MG63 (cell line): ENCODE measurements at places on chromosomes 12 and 14. TPM values are rescaled to one million over a fixed set of nuclear protein-coding genes. Genes with fewer than 3 reads are reported as not detected.

ARMH4 gene
- total RNA-seq: 1.9 TPM in 1 of 2 replicates, not detected in the other

DNA sequence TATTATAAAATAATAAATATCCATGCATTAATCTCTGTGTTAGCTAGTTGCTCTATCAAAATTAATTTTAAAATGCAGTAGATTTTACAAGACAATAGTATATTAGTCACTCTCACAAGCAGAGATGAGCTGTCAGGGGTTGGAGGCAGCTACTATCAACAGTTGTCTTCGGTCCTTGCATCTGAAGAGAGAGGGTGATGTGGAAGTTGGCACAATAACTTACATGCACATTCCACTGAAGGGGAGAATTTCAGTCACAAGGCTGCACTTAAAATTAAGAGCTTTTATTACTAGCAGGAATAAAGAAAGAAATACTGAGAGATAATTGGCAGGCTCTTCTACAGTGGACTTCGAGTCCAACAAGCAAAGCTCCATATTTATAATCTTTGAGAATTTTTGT lies 166.9 kb upstream of the DCN start:
- peak; percentile 72 for DNase-seq

SDR9C7 gene
- total RNA-seq: not detected in 2 replicates

GRCh38 chr12:104788840-104789271 lies 169.2 kb downstream of the SLC41A2 start:
- DNase-seq: no peak

DNA sequence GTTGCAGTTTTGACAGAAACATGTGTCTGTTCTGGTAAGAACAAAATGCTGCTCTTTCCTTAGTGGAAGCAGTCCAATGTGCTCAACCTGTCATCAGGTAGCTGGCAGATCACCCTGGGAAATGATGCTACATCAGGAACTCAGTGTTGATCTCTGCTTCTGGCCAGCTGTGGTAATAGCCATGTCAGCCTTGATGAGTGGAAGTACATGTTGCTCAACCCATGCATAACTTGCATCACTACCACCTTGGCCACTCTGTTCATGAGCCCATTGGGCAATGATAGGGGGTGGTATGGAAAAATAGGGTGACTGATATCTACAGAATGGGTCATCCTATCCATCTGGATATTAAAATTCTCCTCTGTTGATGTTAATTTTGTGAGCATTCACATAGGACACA lies 411.0 kb downstream of the C12orf50 start:
- DNase-seq: no peak

DNA sequence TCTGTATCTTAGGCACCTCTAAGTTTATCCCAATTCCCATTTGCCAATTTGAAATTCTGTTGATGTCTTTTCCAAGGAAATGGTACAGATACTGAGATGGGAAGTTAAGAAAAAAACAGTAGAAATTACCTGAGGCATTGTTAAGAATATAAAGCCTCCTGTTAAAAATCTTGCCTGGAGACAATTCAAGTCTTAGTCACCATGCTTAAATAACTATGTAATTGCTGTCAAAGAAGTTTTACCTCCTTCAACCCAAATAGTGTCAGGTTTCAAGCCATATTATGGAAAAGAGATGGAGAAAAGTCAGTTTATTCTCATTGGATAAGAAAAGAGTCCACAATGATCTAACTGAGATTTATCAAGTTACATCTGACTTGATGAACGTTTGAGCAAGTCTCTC lies 974.7 kb downstream of the GALC start:
- DNase-seq: no peak

RFLNA gene
- total RNA-seq: 7.7 and 17.8 TPM in 2 replicates

GRCh38 chr14:64761441-64762043 lies 57.3 kb downstream of the PLEKHG3 start:
- peak; percentile 14 for DNase-seq

HOXC13 gene
- 1.7 and 5.1 TPM in 2 replicates for total RNA-seq

DNA sequence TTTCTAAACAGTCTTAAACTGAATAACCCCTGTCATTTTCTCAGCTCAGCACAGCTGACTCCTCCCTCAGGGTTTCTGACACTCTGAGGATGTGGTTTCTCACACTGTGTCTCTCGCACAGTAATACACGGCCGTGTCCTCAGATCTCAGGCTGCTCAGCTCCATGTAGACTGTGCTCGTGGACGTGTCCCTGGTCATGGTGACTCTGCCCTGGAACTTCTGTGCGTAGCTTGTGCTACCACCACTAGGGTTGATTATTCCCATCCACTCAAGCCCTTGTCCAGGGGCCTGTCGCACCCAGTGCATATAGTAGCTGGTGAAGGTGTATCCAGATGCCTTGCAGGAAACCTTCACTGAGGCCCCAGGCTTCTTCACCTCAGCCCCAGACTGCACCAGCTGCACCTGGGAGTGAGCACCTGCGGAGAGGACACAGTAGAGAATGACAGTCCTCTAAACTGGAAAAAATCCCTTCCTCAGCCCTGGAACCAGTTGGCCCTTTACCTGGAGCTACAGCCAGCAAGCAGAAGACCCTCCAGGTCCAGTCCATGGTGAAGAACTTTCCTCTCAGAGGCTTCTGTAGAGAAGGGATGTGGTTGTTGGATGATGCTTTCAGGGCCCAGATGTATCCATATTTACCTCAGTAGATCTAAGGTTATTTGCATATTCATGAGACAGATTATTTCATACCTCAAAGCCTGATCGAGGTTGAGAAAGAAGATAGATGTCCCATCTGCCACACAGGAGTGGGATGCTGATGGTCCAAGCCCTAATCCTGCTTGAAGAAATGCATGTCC lies 984.8 kb downstream of the TMEM121 start:
- DNase-seq: no peak

GRCh38 chr12:53191885-53192530 lies 11.3 kb upstream of the CSAD start:
- no peak for DNase-seq

AHNAK2 gene
- total RNA-seq: 26.9 and 31.3 TPM in 2 replicates

KRT85 gene
- total RNA-seq: not detected in 2 replicates

- no peak for DNase-seq
Measured at GRCh38 chr12:93895089-93895445, 217.9 kb downstream of the CRADD start.

- DNase-seq: no peak
Measured at GRCh38 chr12:131732-132495, 65.3 kb downstream of the IQSEC3 start.

DNA sequence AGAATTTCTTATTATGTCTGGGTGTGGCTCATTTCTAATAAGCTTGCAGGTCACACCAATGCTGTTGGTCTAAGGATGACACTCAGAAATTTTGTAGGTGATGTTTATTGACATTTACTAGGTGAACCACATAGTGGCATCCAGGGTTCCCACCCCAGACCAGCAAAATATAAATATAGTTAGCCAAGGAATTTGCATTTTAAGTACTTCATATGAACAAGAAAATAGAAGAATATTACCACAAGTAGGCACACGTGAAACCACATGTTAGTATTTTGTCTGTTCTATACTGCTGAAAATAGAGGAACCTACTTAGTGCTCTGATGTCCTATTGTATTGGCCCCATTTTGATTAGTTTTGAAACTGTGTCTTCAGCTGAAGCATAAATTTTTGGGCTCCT lies 71.1 kb downstream of the USP15 start:
- DNase-seq: no peak

DNA sequence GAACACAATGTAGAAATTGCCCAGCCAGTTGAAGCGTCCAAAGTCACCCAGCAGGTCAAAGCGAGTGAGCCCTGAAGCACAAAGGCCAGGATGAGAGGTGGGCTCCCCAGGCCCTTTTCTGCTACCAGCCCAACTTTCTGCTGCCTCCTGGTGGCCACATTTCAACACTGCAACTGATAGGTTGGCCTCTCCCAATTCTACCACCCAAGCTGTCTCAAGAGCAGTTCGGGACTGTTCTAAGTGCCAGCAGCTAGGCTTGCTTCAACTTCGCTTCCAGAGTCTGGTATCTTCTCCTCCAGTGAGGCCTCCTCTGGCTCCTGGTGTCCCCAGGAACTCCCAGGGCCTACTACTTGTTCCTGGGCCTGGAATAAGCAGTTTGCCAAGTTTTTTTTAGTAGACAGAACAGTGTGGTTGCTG lies 3.4 kb upstream of the DHH start:
- DNase-seq: peak; percentile 25

CCDC38 gene
- total RNA-seq: 0.12 and 0.16 TPM in 2 replicates

DNA sequence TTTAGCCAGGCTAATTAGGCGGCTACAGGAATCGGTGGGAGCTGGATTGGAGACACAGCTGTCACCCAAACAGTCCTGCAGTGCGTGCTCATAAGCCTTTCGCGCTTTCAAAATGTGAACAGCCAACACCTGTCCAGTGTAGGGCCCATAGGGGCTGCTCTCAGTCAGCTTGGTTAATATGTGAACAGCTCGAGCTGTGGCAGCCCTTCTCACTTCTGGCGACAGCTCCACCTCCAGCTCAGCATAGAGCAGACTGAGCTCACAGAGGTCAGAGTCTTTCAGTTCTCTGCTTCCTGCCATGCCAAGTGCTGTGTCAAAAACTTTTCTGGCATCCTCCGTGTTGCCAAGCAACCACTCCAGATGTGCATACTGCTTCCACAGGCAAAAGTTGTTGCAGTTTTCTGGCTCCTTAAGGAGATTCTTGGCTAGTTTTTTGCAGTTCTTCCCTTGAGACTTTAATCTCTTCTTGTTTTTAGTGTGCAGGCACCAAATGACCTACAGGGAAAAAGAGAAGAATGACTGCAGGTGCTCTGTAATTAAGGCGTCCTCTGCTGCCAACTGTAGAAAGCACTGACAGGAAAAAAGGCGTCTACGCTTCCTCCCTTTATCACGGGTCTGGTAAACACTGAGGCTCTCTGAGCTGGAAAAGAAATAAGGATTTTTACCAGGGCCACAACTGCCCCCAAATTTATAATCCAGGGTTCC lies 32.5 kb downstream of the PSMC1 start:
- no peak for DNase-seq

GRCh38 chr14:87052646-87053225 lies 940.2 kb downstream of the GALC start:
- DNase-seq: no peak

KLHDC1 gene
- total RNA-seq: 0.56 TPM in 1 of 2 replicates, not detected in the other

COA8 gene
- total RNA-seq: 18.4 and 38.9 TPM in 2 replicates

INHBC gene
- total RNA-seq: not detected in 2 replicates

GRCh38 chr14:63487724-63488123 lies 55.5 kb downstream of the PPP2R5E start:
- DNase-seq: no peak

- DNase-seq: no peak
Measured at GRCh38 chr14:102511538-102511937, 2.0 kb upstream of the ANKRD9 start.

DNA sequence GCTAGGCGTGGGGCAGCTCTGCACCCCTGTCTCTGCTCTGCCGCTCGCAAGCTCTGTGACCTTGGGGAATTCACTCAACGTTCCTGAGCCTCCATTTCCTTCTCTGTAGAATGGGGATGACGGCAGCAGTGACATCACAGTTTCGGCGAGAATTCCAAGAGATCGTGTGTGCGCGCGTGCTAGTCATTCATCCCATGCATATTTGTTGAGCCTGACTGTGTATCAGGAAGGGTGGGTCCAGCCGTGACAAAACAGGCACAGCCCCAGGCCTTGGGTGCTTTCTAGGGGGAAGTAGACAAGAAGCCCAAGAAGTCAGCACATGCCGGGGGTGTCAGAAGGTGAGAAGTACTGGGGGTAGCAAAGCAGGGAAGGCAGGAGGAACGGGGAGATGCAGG lies 145.6 kb upstream of the NCOR2 start:
- no peak for DNase-seq

DNA sequence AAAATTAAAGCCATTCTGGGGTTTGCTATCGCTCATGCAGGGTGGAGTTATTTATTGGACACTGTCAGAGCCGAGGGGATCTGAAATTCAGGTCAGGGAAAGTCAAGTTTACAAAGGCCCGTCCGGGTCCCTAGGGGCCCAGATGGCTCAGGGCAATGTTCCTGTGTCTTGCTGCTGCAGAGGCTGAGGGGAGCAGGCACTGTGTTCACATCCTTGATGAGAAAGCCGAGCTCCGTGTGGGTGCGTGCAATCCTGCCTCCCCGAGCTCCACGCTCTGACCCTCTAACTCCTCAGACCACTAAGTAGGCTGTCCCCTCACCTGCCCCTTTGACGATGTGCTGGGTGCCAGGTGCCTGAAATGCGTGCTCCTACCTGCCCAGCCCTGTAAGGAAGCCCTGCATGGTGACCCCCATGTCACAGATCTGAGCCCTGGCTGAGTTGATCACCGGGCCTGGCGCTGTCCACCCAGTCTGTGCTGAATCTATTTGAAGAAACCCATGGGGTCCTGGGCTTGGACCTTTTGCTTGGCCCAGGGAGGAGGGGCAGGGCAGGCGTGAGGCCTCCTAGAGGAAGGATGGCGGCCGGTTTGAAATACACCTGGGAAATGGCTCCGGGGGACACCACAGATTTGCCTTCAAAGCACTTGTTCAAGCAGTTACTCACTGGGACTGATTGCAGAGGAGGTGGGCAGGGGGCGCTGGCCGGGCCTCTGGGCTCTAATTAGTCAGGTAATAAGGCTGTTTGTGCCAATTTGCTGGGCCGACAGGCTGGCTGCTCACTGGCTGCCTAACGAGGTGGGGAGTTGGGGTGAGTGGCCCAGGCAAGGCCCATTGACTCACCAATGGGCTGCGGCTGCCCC lies 204.3 kb downstream of the KIF26A start:
- no peak for DNase-seq

GZMB gene
- total RNA-seq: not detected in 2 replicates

DNA sequence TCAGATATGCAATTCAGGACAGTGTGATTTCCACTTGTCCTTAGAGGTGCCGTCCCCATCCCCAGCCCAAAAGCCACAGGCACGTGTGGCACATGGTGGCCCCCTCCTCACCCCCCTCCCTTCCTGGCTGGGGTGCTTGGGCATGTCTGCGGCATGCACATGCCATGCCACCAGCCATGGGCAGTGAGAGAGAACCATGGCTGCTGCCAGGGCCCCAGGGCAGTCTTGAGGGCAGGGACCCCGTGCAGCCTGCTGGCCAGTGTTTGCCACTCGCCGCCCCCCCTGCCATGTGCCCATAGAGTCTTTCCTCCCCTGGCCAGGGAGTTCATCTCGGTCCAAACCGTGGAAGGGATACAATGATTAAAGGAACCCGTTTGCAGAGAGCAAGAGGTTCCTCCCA lies 41.5 kb downstream of the TNFAIP2 start:
- no peak for DNase-seq

DNA sequence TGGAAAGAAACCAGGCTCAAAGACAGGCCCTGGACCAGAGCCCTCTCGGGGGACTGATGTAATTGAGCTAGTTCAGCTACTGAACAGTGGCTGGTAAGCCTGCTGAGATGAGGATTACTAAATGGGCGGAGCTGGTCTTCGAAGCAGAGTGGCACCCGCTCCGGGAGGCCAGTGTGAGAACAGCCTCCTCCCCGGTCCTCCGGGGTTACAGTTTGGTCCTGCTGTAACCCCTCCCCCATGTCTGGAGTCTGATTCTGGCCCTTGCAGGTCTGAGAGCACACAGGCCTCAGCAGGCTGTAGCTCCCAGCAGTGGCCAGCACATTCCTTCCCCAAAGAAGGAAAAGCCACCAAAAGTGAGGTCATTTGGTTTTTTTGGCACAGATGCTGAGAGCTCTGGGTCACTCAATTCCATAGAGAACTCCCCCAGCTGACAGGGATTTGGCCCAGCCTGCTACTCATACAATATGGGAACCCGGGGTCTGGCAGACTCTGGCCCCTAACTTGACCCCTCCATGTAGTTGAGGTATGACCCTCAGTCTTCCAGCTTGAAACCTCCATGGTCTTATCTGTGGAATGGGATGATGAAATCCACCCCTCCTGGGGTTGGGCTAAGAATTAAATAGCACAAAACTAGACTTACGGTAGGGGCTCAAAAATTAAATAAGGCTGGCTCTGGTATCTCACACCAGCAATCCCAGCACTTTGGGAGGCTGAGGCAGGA lies 39.0 kb downstream of the ACTN1 start:
- peak; percentile 94 for DNase-seq

GRCh38 chr12:6947615-6948014 lies 3.5 kb upstream of the PTPN6 start:
- DNase-seq: no peak

- no peak for DNase-seq
Measured at GRCh38 chr12:100528471-100529127, 44.9 kb upstream of the GAS2L3 start.

NPFF gene
- not detected in 2 replicates for total RNA-seq
